ENCODE measurements at places on chromosomes 5 and 9.

DNA sequence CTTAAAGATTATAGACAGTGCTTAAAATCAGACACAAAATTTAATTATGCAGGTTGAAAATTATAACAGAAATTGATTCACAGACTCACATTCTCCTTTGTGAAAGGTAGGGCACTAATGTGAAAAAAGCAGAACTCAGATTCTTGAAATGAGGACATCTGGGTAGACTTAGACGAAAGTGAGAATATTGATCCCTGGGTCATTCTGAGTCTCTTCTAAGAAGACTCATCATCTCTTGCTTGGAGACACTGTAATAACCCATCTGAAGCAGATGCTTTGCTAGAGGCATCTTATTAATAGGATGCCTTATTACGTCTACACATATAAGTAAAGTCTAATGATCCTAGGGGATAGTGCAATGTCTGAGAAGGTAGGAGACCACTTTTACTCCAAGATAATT, 274.4 kb downstream of the HINT1 start:
- DNase-seq, result no peak

- DNase-seq, result peak; percentile 76
These were observed 198.3 kb downstream of the PLK2 start for GRCh38 chr5:58261605-58262004.

- no peak for DNase-seq
These were observed 370.9 kb downstream of the MRPS30 start for GRCh38 chr5:45179686-45180085.

GRCh38 chr5:180600554-180601041, 9.3 kb upstream of the SCGB3A1 start:
- no peak for DNase-seq

- DNase-seq, result peak; percentile 62
These were observed 65.5 kb downstream of the CCNH start for GRCh38 chr5:87347272-87347671.

- DNase-seq, result no peak
These were observed 665 bp upstream of the BTF3 start for GRCh38 chr5:73497497-73498056.

GRCh38 chr9:94478755-94479730, 75.8 kb upstream of the PCAT7 start:
- no peak for DNase-seq

GRCh38 chr5:178849316-178849715, 10.4 kb upstream of the ZNF354B start:
- no peak for DNase-seq

DNA sequence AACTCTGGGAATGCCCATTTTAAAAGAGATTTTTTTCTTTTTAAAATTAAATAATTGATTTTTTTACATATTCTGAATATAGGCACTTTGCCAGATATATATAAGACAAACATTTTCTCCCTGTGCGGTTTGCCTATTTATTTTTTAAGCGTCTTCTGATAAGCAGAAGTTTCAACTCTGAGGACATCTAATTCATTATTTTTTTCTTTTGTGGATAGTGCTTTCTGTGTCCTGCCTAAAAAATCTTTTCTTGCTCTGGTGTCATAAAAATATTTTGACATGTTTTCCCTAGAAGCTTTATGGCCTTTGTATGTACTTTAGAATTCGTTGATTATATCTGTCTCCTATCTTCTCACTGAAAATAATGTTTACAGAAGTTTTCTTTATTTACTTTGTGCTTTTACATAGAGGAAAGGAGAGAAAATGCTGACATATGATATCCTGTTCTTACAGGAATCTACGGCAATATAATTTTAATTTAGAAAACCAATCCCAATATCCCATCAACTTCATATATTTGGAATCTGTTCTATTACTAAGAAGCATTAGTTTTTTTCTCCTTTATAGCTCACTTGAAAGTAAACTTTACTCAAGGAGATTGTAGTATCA, 111.9 kb upstream of the EFNA5 start:
- no peak for DNase-seq

DNA sequence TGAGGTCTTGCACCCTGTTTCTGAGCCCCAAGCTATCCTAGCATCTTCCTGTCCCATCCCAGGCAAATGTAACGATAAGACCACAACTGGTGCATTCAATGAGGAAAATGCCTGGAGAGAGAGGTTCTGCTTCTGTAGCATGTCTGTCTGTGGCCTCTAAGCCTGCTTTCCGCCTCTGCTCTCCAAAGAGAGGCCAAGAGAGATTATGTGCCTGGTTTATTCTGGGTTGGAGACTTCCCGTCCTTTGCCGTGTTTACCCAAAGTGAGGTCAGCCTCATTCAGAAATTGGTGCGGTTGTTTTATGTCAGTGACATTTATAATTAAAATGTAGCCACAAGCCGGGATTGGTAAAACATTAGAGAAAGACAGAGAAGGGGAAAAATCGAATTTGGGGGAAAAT, 77.8 kb downstream of the FGF1 start:
- DNase-seq, result no peak

DNA sequence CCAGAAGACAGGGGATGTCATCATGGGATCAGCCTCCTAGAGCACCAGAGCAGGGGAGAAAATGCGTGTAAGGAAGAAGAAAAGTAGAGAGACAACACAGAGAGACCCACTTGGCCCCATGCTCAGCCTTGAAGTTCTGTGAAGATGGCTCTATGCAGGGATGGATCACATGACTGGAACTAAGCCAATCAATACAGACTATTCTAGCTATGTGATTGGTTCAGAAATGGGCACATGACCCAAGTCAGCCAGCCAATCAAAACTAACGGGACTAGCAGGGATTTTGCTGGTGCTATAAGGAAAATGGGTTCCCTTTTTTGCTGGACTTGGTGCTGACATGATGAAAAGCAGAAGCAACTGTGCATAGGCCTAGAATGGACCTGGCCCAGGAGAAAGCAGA, 173.0 kb upstream of the TBC1D2 start:
- DNase-seq, result no peak

DNA sequence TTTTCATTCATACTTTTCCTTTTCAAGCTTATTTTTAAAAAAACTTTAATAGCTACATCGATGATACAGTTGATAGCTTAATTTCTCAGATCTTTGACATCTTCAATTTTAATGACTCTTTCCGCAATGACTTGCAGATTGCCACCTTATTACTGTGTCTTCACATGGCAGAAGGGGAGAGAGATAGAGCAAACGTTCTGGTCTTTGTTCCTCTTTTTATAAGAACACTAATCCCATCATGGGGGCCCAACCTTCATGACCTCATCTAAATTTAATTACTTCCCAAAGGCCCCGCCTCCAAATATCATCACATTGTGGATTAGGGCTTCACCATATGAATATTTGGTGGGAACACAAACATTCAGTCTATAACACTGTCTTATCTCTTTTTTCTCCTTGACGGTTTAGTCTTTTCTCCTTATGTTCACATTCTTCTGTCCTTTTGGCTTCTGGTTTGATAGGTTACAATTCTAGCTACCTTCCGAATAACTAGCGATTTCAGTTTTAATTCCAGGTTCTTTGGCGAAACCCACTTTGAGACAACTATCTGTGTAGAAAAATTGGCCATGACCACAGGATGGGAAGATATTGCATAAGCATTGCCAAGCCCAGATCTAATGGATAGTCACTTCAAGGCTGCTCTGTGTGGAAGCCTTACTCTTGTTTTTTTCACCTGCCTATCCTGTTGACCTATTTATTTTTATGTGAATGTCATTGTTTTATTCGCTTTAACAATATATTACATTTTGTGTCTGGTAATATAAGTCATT, 5.0 kb downstream of the ZNF189 start:
- no peak for DNase-seq

- no peak for DNase-seq
These were observed 22.8 kb downstream of the RAB14 start for GRCh38 chr9:121178676-121179372.

- DNase-seq, result no peak
These were observed 998.1 kb downstream of the TLE1 start for GRCh38 chr9:80691229-80691628.

GRCh38 chr9:5582835-5583195, 46.1 kb upstream of the RIC1 start:
- peak; percentile 72 for DNase-seq

GRCh38 chr9:131516100-131516499, 13.4 kb downstream of the POMT1 start:
- DNase-seq, result no peak

DNA sequence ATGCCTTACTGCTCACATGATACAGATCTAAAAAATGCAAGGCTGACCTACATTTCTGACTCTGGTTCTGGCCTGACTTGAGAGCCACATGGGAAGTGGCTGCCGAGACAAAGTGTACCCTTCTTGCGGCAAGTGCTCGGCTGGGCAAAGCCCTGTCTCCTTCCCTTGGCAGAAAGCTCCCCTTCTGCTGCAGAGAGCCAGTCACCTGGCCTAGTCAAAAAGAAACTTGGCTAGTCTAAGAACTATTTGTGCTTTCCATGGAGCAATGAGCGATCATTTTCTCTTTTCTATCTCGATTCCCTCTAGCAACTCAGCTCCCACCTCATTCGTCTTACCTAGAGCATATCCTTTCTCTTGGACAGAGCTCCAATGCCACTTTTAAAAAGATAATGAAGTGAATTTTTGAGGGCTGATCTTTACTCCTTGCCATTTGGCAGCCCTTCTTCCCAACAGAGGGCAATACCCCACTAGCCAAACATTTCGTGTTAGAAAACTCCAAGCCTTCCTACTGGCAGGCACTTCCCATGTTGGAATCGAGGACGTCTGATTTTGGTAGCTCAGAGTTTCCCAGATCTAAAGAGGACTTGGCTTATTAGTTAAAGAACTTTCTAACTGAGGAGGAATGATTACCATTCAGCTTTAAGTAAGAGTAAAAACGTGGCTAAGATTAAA, 108.1 kb upstream of the PRRC1 start:
- DNase-seq, result peak; percentile 3

Data from AG10803 (cell line).